Mucosa of gallbladder (tissue), 1 donor: ENCODE measurements at places on chromosomes 5 and 9.

DNA sequence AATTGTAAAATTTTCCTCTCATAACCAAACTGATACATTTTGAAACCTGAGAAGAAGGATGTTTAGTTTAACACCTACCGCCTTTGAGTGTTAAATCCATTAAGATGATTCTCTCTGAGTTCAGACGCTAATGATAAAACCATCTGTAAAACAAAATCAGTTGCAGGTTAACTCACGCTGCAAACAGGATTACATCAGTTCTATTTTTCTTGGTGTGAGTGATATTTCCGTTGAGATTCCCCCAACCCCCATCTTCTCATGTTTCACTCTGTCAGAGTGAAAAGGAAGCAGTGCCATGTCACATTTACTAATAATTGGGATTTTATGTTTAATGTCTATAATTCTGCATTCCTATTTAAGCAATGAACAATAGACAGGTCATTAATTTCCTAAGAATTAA, 146.5 kb downstream of the FANCC start:
- no peak for DNase-seq

- DNase-seq, result no peak
These were observed 6.4 kb downstream of the ISCA1 start for GRCh38 chr9:86275962-86276361.

DNA sequence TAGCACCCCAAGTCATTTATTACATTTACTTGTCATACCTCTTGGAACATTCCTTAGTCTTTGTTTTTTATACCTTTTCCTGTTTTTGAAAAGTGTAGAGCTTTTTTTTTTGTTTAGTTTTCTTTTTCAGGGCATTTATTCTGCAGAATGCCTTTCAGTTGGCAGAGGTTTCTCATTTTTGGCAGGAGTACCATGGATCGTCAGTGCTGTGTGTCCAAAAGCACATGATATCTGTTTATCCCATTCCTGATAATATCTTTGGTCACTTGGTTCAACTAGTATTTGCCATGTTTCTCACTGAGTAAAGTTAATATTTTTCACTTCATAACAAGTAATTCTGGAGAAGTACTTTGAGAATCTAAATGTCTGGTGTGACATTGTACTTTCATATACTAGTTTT, 10.7 kb downstream of the OGN start:
- no peak for DNase-seq

DNA sequence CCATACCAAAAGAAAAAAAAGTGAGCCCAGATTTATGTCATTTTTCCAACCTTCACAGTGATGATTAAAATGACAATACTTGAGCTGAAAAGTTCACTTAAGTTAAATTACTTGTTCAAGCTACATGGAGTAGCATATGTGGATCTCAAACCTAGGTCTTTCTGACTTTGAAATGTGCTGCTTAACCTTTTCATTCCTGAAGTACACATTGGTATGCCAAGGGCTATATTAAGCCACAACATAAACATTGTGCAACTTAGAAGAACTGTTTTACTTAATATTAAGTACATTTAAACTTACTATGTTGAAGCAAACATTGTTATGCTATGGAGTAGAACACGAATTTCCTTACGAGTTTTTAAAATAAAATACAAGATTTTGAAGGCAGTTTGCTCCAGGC, 105.0 kb downstream of the GIN1 start:
- no peak for DNase-seq

DNA sequence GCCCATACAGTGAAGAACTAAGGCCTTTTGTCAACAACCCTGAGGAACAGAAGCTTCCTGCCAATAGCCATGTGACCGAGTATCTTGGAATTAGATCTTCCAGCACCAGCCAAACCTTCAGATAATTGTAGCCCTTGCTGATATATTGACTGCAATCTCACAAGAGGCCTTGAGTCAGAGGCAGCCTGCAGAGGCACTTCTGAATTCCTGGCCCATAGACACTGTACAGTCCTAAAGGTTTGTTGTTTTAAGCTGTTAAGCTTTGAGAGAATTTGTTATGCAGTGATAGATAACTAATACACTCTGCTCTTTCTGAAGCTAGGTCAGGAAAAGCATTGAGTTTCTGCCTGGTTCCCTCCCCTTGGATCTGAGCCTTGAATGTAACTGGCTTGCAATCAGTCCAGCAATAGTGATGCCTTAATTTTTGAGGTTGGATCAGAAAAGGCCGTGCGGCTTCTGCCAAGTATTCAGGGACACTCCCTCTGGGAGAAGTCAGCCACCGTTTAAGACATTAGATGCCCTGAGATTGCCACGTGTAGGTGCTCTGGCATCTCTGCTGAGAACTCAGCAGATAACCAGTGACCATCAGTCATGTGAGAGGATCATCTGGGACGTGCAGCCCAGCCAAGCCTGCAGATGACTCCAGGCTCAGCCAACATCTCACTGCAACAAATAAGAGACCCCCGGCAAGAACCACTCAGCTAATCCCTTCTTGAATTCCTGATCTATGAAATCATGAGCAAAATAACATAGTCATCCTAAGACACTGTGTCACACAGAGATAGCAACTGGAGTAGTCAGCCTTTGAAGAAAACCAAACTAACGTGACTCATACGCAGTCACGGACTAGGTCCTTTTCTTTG, 126.8 kb upstream of the STC2 start:
- peak; percentile 28 for DNase-seq

- DNase-seq, result no peak
These were observed 33.8 kb upstream of the PANK3 start for GRCh38 chr5:168612996-168613395.

GRCh38 chr9:125479846-125480615, 218.4 kb downstream of the GAPVD1 start:
- DNase-seq, result no peak

- DNase-seq, result no peak
These were observed 57.2 kb downstream of the TMOD1 start for GRCh38 chr9:97558701-97559101.

DNA sequence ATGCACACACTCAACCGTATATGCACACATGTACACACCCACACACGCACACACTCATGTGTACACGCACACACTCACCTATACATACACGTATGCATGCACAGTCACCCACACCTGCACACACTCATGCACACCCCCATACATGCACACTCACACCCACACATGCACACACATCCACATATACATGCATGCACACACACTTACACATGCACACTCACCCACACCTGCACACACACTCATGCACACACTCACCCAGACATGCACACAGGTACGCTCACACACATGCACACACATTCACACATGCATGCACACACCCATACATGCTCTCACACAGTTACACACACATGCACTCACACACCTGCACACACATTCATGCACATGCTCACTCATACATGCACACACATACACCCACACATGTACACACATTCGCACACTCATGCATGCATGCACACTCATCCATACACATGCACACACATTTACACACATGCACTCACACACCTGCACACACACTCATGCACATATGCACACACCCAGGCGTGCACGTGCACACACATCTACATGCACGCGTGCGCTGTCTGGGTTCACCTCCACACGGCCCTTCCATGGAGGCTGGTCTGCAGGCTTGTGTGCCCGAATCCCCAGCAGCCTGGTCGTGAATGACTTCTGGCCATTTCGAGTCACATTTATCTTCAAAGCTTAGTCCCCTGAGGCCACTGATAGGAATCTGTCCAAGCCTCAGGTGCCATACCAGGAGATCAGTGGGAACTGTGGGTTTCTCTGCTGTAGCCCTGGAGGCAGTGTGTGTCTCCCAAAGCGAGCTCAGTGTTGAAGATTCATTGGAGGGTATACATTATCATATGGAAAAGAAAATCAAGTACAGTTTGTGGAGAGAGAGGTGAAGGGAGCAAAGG, 103.0 kb downstream of the COL5A1 start:
- no peak for DNase-seq

- no peak for DNase-seq
These were observed 26.6 kb upstream of the PIP5K1B start for GRCh38 chr9:68678430-68678829.

- DNase-seq, result no peak
These were observed 180.6 kb downstream of the FGF18 start for GRCh38 chr5:171599957-171600612.

DNA sequence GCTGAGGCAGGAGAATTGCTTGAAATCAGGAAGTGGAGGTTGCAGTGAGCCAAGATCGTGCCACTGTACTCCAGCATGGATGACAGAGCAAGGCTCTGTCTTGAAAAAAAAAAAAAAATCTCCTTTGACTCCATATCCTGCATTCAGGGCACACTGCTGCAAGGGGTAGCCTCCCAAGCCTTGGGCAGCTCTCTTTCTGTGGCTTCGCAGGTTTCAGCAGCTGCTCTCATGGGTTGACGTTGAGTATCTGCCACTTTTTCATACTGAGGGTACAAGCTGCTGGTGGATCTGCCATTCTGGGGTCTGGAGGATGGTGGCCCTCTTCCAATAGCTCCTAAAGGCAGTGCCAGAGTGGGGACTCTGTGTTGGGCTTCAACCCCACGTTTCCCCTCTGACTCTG, 2198.1 kb upstream of the WWC1 start:
- no peak for DNase-seq

DNA sequence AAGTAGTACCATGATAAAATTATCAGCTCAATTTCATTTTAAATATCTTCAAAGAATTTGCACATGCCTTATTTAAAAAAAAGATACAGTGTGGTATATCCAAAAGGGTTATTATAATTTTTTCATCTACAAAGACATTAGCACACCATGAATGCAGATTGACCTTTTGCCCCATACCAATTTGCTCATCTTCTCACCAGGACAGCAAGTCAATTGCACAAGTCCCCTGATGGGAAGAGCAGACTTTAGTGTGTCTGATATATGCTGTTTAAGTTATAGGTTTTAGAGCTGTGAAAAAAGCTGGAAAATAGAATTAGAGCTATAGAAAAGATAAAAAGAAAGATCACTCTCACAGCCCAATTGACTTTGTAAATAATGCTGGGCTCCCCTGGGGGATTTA, 325.8 kb upstream of the CDH6 start:
- DNase-seq, result no peak

GRCh38 chr5:157734436-157734835, 3.2 kb downstream of the THG1L start:
- DNase-seq, result no peak

- no peak for DNase-seq
These were observed 156.7 kb upstream of the TLX3 start for GRCh38 chr5:171152382-171152781.

- no peak for DNase-seq
These were observed 37.9 kb downstream of the IRX4 start for GRCh38 chr5:1844708-1845436.
